GM12864 (cell line): ENCODE measurements at places on chromosomes 5 and 9.

GRCh38 chr5:140341591-140341990 is 4.8 kb downstream of the HBEGF start:
- no peak for DNase-seq

DNA sequence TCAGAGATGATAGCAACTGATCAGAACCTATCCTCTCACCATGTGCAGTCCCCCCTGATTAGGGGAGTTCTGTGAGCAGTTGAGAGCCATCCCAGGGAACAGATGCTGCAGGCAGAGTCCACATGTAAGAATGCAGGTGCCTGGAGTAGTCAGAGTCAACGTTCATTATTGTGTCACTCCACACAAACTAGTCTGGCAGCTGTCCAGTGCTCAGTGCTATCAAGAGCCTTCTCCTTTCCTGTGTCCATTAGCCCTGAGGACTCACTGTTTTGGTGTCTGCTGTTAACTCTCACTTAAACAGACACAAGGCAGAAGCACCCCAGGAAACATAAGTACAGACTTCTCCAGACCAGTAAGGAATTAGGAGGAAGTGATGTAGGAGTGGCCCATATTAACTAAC is 2.5 kb downstream of the SH3TC2 start:
- DNase-seq: no peak

DNA sequence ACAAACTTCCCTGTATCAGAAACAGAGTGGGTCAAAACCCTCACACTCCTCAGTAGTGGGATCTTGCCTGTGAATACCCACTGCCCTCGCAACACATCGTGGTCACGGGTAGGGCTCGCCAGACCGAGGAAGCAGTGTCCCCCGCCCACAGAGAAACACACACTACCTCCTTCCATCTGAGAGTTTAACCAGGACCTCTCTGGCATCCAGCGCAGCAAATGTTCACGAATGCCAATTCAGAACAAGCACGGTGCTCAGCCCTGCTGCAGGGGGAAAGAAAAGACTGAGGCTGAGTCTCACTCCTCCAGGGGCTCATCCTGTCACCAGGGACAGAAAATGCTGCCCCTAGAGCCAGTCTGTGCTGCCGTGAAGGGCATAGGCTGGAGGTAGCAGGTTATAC is 42.5 kb upstream of the SYNPO start:
- no peak for DNase-seq

GRCh38 chr9:27365707-27366376 is 68.9 kb upstream of the EQTN start:
- peak; percentile 65 for DNase-seq

- no peak for DNase-seq
These were observed 79.6 kb upstream of the BNC2 start for GRCh38 chr9:16950051-16950450.

GRCh38 chr9:91547081-91547480 is 123.4 kb upstream of the NFIL3 start:
- no peak for DNase-seq

DNA sequence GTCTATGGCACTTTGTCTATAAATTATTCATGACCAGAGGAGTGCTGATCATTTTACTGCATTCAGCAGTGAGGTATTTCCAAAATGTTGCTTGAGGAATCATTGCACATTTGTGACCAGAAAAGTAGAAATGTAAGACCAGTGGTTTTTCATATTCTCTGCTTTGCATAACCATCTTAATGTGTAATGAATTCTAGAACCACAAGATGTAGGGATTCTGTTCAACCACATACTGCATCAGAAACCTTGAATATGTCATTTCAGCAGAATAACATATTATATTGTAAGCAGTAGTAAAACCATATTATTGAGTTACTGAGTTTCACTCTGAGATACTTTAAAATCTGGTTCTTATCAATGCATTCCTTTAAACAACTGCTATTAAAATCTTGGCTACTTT is 1243.4 kb downstream of the MAT2B start:
- DNase-seq: no peak

DNA sequence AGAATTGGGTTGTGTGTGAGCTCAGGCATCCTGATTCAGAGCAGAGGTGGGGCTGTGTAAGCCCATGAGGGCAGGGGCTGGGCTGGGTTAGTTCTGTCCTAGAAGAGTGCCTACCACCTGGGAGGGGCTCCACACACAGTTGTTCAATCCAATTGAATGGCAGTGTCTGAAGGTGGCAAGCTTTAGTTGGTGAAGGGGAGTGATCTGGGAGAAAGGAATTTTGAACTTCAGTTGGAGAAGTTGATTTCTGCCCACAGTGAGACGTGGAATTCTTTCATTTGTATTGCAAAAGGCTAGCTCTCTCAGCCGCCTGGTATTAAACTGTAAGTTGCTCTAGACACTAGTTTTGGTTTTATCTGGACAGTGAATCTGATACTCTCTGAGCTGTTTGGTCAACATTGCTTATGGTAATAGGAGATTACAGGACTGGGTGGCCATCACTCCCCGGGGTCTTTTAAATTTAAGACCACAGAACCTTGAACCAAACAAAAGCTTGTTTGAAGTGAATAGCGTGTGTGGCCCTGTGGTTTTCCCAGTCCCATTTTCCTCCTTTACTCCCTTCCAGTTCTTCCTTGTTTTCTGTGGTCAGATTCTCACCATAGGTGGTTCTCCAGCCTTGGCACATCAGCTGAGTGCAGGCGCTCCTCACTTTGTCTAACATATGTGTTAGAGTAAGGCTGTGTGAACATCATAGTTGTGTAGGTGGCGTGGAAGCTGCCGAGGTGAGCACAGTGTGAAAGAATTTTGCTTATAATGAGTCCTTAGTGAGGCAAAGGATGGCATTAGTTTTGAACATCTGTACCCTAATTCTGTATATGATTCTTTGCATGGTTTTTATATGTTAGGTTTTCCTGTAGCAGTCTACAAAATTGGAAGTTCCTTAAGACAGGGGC is 78.0 kb downstream of the ARHGAP26 start:
- DNase-seq: no peak
